Hepatocyte (in vitro differentiated cells): ENCODE measurements at places on chromosomes 11 and 22. TPM values are rescaled to one million over a fixed set of nuclear protein-coding genes. Genes with fewer than 3 reads are reported as not detected.

NDUFS8 gene
- 286 and 287 TPM in 2 replicates for polyA plus RNA-seq

MUC2 gene
- 0.77 and 0.83 TPM in 2 replicates for polyA plus RNA-seq

DNA sequence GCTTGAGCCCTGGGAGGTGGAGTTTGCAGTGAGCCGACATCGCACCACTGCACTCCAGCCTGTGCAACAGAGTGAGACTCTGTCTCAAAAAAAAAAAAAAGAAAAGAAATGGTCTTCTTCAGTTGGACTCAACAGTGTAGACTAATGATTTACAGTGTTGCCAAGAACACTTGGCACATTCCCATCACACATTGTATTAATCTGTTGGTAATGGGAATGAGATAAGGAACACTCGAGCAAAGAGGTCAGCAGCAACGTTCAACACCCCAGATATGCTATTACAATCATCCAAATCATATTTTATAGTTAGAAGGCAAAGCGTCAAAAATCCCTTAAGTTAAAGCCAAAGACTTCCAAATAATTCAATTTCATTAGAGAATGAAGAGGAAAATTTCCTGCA, 14.5 kb downstream of the CDON start:
- DNase-seq = no peak

DNA sequence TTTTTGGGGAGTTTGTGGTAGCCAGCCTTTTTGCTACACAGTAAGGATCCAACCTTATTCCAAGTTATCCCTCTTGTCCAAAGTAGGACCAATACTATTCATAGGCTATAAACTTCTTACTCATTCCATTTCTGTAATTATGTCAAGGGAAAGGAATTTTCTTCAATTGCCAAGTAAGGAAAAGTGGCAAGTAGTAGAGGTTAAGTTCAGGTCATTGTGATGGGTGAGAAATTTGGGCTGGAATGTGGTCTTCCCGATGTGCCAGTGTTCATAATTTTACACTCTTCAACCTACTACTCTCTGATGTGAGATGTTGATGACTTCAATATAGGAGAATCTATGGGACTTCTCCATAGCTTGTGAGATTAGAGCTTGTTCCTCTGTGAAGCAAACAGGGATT, 648.8 kb downstream of the METTL15 start:
- DNase-seq = no peak

DNA sequence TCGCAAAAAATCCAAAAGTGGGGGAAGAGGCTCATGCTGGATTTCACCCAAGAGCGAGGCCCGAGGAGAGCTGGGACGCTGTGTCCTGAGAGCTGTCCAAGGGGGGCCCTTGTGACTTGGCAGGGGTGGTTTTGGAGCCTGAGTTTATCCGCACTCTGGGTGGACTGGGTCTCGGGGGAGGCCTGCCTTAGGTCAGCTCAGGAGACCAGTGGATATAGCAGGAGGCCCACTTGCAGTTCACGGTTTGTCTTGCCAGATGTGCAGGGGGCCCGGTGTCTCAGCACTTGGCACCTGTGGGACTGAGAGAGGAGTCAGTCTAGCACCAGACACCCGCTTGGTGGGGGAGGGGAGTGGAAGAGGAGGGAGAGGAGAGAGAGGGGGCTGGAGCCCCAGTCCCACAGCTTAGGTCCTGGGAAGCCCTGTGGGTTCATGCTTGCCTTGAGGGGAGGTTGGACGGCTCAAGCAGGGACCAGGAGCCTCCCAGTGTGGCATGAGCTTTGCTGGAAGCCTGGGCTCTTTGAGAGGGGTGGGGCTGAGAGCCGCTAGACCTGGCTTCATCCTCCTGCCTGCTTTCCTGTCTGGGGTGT, 33.4 kb downstream of the PARVB start:
- peak; percentile 22 for DNase-seq

- DNase-seq = no peak
These were observed 431.2 kb downstream of the METTL15 start for GRCh38 chr11:28539239-28540030.

GRCh38 chr11:130211781-130212401, 52.3 kb downstream of the ST14 start:
- no peak for DNase-seq

DNA sequence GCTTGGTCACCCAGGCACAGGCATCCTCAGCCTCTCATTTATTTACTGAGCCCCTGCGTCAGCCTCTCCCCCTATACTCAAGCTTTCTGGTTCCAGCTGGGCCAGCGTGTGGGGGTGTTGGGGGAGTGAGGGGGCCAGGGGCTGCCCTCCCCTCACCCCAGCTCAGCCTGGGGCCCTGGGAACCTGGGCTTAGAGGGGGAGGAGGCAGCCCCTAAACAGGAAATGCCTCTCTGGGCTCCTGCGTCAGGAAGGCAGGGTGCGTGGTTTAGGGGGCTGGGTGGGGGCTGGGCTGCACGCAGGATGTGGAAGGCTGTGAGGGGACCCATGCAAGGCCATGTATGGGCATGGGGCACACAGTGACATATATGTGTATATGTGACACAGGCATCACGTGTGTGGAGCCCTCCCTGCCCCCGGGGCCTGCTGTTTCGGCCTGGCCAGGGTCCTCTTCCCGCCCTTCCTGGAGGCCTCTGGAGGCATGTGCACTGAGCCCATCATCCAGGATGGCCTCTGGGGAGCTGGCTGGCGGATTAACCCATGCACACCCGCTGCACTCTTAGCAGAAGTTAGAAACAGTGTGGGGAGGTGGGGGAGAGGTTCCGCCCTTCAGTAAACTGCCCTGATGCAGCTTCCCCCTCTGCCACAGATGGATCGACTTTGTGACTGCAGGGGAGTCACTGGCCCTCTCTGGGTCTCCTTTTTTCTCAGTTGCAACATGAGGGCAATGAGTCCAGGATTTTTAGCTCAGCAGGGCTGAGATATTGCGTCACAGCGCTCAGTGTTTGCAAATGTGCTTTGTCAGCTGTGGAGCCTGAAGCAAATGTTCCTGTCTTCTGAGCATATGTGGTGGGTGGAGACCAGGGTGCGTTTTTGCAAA, 1.1 kb upstream of the CD248 start:
- peak; percentile 82 for DNase-seq

DNA sequence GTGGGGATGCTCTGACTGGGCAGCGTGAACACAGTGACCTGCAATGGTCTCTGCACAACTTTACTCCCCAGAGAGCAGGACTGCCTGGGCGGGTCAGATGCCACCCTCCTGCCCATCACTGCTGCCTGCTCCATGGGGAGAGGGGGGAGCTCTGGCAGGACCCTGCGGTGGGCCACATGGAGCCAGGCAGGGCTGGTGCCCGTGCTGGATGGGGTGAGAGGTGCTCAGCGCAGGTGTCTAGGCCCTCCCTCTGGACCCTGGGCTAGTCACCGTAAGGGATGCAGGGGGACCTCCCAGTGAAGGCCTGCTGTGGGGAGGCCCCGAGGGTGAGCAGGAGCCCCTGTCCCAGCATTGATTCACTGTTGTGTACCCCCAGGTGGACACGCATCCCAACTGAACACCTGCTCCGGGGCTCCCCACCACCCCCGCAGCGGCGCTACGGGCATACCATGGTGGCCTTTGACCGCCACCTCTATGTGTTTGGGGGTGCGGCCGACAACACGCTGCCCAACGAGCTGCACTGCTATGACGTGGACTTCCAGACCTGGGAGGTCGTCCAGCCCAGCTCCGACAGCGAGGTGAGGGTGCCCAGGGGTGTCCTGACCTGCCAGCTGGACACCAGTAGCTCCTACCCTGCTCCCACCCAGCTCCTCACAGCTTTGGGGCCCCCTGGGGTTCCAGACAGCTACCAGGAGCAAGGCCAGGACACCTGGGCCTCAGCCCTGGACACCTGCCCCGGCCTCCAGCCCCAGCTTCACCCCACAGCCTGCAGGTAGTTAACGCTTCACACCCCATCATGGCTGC, 9.4 kb downstream of the LZTR1 start:
- no peak for DNase-seq

DNA sequence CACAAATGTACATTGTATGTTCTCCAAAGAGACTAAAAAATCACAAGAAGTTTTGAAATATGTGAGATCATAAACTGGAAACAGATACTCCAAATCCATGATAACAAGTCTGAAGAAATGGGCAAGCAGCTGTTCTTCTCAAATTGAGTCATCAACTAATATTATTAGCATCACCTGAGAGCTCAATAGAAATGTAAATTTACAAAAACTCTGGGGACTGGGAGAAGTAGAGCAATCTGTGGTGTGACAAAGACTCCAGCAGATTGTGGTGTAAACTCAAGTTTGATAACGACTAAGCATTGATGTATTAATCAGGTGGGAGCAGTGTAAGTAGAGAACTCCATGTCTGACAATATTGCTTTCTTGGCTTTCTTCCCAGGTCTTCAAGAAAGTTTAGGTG, 53.2 kb downstream of the GLYATL1 start:
- no peak for DNase-seq

DNA sequence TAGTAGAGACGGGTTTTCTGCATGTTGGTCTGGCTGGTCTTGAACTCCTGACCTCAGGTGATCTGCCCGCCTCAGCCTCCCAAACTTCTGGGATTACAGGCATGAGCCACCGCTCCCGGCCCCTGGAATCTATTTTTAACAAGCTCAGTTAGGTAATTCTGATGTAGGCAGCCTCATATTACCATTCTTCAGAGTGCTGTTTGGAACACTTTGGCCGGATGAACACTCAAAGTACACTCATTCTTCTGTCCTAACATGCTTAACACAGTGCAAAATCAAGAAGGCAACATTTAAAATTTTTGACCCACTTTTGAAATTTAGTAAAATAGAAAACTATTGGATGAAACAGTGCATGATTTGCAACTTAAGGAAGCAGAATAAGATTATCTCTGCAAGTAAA, 586.7 kb upstream of the CHORDC1 start:
- DNase-seq = no peak
